ENCODE measurements at places on chromosomes 1 and 21. TPM values are rescaled to one million over a fixed set of nuclear protein-coding genes. Genes with fewer than 3 reads are reported as not detected.

OBSCN gene
- total RNA-seq = 16.6 TPM

INKA2 gene
- 4.0 TPM for total RNA-seq

LSM10 gene
- 49.5 TPM for total RNA-seq

S100A12 gene
- not detected for total RNA-seq

MROH7 gene
- 1.1 TPM for total RNA-seq

B3GALT2 gene
- total RNA-seq = 0.15 TPM

AKR1A1 gene
- total RNA-seq = 199 TPM

NEGR1 gene
- 0.05 TPM for total RNA-seq

TDRD10 gene
- total RNA-seq = not detected

ITGB2 gene
- 1.5 TPM for total RNA-seq

All from HCT116 (cell line).